ENCODE measurements at places on chromosomes 3 and 15. TPM values are rescaled to one million over a fixed set of nuclear protein-coding genes. Genes with fewer than 3 reads are reported as not detected.

SUSD5 gene
- 1.5 TPM for total RNA-seq

GADL1 gene
- total RNA-seq, result 0.27 TPM

CMTM8 gene
- total RNA-seq, result 0.54 TPM

CNTN3 gene
- total RNA-seq, result 16.2 TPM

CLSTN2 gene
- 26.9 TPM for total RNA-seq

C3orf49 gene
- total RNA-seq, result not detected

ZNF662 gene
- total RNA-seq, result 23.0 TPM

GXYLT2 gene
- total RNA-seq, result 7.4 TPM

MUC20 gene
- 4.3 TPM for total RNA-seq

GCSAM gene
- total RNA-seq, result 0.27 TPM

CRYGS gene
- 3.5 TPM for total RNA-seq

FGD5 gene
- 4.7 TPM for total RNA-seq

ISLR gene
- 41.0 TPM for total RNA-seq
